Parietal lobe (tissue), 2 donors: ENCODE measurements at places on chromosomes 3 and 15. TPM values are rescaled to one million over a fixed set of nuclear protein-coding genes. Genes with fewer than 3 reads are reported as not detected.

Gene CLDN18
- total RNA-seq: not detected

Gene FEZF2
- total RNA-seq: 19.1 TPM

Gene KIF7
- total RNA-seq: 10.6 TPM

Gene SLC22A14
- total RNA-seq: 1.3 TPM

Gene GABRA5
- 54.5 TPM for total RNA-seq

Gene FETUB
- total RNA-seq: not detected
